Activated naive CD4-positive, alpha-beta T cell (primary cell): ENCODE measurements at places on chromosomes 1 and 21.

- DNase-seq: no peak
These were observed 111.8 kb upstream of the USH2A start for GRCh38 chr1:216535059-216535458.

- no peak for DNase-seq
These were observed 7.7 kb downstream of the IFI6 start for GRCh38 chr1:27664291-27664690.

DNA sequence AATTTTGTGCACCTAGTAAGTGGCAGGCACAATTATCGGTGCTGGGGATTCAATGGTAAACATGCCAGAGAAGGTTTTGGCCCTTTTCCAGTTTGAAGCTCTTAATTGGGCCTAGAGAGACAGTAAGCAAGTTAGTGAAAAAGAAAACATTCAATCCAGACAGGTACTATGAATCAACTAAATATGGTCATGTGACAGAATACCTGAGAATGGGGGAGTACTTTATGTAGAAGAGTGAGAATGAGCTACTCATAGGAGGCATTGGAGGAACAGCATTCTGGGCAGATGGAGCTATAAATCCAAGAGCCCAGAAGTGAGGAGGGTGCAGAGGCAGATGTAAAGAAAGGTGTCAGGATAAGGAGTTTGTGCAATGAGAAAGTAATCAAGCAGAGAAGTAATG lies 1017.9 kb downstream of the ADGRL2 start:
- no peak for DNase-seq

DNA sequence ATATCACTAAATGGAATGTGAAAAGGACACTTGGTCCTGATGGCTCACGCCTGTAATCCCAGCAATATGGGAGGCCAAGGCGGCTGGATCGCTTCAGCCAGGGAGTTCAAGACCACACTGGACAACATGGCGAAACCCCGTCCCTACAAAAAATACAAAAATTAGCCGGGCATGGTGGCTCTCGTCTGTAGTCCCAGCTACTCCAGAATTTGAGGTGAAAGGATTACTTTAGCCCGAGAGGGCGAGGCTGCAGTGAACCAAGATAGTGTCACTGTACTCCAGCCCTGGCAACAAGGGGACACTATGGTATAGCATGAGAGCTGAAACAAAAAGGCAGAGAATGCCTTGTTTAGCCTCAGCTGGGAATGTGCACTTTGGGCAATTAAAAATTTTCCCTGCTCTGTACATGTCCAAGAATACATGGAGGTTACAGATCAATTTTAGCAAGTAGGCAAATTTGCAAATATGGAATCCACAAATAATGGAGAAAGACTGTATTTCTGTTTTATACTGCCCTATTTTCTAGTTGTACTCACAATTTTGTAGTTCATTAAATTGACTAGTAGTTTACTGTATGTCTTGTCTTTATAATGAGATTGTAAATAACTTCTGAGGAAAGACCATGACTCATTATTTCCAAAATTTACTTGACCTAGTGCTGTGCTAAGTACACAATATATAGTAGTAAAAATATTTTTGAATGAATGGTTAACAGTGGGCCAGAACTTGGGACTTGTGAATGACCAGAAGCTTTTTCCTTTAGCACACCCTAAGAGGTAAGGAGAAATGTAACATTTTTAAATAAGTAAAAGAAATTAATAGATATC lies 2.0 kb upstream of the ANGEL2 start:
- no peak for DNase-seq

- DNase-seq: no peak
These were observed 62.5 kb upstream of the PTGFRN start for GRCh38 chr1:116847190-116847589.
